ENCODE measurements at places on chromosomes 12 and 14.

- no peaks in the 10 kb centered on the region for H3K4me1 ChIP-seq
- no peaks in the 10 kb centered on the region for H3K27me3 ChIP-seq
- H3K4me3 ChIP-seq = no peak overlapping the region
- no peaks in the 10 kb centered on the region for H3K36me3 ChIP-seq
- DNase-seq = no peak
These were observed 18.3 kb upstream of the SLC38A2 start for GRCh38 chr12:46390881-46391280.

GRCh38 chr12:24562771-24563431 lies 386.0 kb downstream of the BCAT1 start:
- peaks cover 25% of the 10 kb centered on the region for H3K36me3 ChIP-seq
- H3K27me3 ChIP-seq = peaks cover 63% of the 10 kb centered on the region
- peak; percentile 8 for DNase-seq
- H3K27ac ChIP-seq = peak overlapping the region; percentile 64
- H3K4me1 ChIP-seq = peaks cover 19% of the 10 kb centered on the region

DNA sequence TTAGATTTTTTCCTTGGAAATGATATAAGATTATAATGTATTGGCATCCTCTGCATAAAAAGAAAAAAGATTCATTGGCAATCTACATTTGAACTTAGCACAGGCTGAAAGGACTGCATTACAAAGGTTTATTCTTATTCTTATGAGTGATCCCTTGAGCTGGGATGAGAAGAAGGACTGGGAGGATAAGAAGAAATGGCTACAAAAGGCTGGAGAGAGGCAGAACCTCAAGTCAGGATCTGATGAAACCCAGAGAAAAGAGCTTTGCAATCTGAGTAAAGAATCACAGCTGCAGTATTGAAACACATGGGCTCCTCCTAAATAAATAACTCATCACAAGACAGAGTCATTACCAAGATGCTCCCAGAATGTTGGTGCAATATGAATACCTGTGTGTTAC lies 1635.4 kb upstream of the FLRT2 start:
- H3K4me3 ChIP-seq = no peak overlapping the region
- no peaks in the 10 kb centered on the region for H3K4me1 ChIP-seq
- DNase-seq = no peak
- H3K27me3 ChIP-seq = no peaks in the 10 kb centered on the region
- no peak overlapping the region for H3K27ac ChIP-seq

GRCh38 chr12:29516431-29516875 lies 19.0 kb upstream of the OVCH1 start:
- no peaks in the 10 kb centered on the region for H3K4me1 ChIP-seq
- DNase-seq = no peak
- no peak overlapping the region for H3K4me3 ChIP-seq

- H3K27me3 ChIP-seq = no peaks in the 10 kb centered on the region
- DNase-seq = no peak
- H3K4me1 ChIP-seq = no peaks in the 10 kb centered on the region
- H3K36me3 ChIP-seq = no peaks in the 10 kb centered on the region
- H3K4me3 ChIP-seq = no peak overlapping the region
These were observed 4.6 kb upstream of the LRRC23 start for GRCh38 chr12:6899837-6900519.

GRCh38 chr14:100591453-100592371 lies 4.5 kb upstream of the BEGAIN start:
- no peaks in the 10 kb centered on the region for H3K36me3 ChIP-seq
- DNase-seq = no peak
- H3K27me3 ChIP-seq = peaks cover 83% of the 10 kb centered on the region
- no peak overlapping the region for H3K27ac ChIP-seq

GRCh38 chr12:94163850-94164249 lies 15.5 kb downstream of the PLXNC1 start:
- peaks cover 69% of the 10 kb centered on the region for H3K27me3 ChIP-seq
- H3K4me1 ChIP-seq = no peaks in the 10 kb centered on the region
- H3K4me3 ChIP-seq = no peak overlapping the region
- no peaks in the 10 kb centered on the region for H3K36me3 ChIP-seq
- H3K27ac ChIP-seq = no peak overlapping the region

DNA sequence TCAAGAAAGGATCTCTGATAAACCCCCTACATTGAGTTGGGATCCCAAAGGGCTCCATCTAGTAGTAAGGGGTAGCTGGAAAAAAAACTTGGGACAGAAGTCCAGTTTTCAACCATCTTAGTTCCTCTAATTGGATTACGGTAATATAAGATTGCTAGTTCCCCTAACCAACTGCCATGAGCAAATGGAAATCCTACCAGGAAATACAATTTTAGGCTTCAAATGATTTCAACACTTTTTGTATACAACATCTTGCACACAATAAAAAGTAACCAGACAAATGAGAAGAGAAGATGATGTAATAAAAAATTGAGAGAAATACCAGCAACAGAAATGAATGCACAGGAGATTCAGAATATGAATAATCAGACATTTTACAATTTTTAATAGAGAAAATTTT lies 73.0 kb downstream of the TSHR start:
- no peaks in the 10 kb centered on the region for H3K27me3 ChIP-seq
- no peak overlapping the region for H3K4me3 ChIP-seq
- H3K36me3 ChIP-seq = no peaks in the 10 kb centered on the region
